ENCODE measurements at places on chromosomes 12 and 14.

DNA sequence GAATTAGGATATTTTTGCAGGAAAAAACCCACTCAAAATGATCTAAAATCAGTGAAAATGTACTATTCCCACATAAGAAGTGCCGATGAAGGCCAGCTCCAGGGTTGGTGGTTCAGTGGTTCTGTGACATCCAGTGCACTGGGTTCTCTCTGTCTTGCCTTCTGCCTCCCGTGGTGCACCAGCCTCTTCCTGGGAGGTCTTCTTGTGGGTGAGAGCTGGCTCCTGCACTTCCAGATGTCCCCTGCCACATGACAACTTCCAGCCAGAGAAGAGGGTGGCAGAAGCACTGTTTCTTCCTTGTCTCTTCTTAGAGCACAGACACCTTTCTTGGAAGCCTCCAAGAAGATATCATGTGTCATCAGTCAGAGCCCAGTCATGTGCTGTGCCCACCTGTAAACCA lies 170.9 kb downstream of the PELI2 start:
- DNase-seq: no peak

DNA sequence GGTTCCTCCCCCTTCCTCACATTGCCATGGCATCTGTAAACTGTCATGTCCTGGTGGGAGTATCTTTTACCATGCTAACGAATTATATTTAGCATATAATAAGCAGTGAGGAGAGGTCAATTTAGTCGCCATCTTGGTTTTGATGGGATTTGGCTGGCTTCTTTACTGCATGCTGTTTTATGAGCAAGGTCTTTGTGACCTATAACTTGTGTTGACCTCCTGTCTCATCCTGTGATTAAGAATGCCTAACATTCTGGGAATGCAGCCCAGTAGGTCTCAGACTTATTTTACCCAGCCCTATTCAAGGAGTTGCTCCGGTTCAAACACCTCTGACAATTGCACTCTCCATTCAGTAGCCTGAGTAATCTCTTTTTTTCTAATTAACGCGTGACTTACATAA lies 2.1 kb upstream of the EIF4B start:
- no peak for DNase-seq

DNA sequence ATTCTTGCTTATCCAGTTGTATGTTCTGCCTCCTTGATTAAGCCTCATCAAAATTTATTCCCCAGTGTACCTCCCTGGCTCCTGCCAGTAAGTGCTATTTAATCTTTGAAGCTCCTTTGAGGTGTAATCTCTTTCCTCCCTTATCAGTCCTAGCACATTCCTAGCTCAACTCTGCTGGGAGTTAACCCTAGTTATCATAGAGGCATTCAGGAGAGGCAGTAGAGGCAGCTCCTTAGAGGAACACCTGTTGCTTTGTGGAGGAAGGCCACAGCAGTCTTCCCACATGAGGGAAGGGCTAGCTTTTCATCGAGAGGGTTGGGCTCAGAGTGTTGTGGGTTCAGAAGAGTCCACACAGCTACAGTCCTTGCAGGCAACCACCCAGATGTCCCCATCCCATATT lies 182.4 kb upstream of the ARID2 start:
- no peak for DNase-seq

- peak; percentile 100 for DNase-seq
These were observed 238.9 kb downstream of the CHST11 start for GRCh38 chr12:104695453-104696148.

DNA sequence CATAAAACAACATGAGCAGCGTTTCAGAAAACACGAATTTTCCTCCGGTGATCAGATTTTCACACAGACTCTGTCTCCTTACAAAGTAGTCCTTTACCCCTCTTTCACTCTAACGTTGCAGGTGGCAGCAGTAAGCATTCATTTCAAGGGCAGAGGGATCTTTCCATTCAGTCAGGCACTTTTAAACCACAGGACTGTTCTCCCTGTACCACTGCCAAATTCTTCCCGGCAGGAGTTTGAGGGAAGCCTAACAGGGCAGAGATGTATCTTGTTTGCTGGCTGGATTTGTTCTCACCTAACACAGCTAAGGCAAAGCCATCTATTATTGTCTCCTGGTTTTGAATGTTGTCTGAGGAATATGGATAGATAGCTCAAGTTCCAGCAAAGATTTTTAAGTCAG lies 1187.3 kb upstream of the SEL1L start:
- no peak for DNase-seq

- DNase-seq: no peak
These were observed 58.9 kb upstream of the BCL2L14 start for GRCh38 chr12:12011880-12012260.

DNA sequence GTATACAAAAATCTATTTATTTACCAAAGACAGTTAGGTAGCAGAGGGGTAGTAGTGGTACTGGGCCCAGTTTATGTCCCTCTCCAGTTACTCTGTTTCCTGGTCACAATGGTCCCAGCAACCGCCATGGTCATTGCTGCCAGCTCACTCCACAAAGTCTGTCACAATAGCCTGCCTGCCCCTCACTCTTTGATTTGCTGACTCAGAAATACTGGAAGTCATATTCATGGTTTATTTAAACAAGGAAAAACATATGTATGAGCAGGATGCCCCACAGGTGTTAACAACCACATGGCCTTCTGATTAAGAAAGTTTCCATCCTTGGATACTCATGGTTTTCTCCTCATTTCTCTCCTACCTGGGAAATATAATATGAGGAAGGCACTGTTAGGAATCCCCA lies 49.2 kb downstream of the TSHR start:
- no peak for DNase-seq

- no peak for DNase-seq
These were observed 437.9 kb downstream of the DAD1 start for GRCh38 chr14:22151121-22151520.

- no peak for DNase-seq
These were observed 521 bp upstream of the PAPLN start for GRCh38 chr14:73236752-73237218.

DNA sequence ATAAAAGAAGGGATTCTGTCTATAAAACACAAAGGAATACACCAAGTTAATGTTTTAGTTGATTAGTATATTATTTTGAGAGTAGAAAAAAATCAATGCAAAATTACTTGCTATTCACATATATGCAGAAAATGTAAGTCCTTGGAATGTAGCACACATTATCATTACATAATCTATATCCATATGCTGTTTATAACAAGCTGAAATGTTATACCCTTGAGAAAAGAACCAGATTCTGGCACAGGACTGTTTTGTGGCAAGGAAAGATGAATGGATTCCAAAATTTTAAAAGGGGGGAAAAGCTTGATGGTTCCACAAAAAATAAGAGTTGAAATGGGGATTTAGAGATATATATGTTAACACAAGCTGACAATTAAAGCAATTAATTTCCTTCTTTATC lies 153.6 kb downstream of the MSRB3 start:
- DNase-seq: no peak

GRCh38 chr12:122981036-122981471 lies 573 bp downstream of the ARL6IP4 start:
- no peak for DNase-seq

GRCh38 chr14:93337143-93337753 lies 4.4 kb upstream of the BTBD7 start:
- DNase-seq: no peak
